ENCODE measurements at places on chromosomes 4 and X.

GRCh38 chr4:28278676-28279075 is 1418.0 kb downstream of the STIM2 start:
- no peak for DNase-seq

DNA sequence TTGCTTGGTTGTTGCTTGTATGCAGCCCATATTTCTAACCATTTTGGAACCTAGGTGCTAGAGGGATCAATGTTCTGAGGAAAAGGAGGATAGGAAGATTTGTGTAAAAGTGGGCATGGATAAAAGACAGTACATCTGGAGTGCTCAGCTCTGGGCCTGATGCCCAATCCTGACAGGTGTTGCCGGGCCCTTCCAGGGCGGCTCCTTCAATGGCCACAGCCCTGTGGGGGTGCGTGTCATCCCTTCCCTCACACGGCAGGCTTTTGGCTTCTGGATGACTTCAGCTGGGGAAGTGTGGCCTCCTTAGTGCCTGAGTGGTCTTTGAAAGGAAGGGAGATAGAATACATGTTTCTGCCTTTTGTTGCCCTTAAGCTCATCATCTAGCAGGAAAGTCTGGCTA is 47.2 kb downstream of the NELFA start:
- no peak for DNase-seq

DNA sequence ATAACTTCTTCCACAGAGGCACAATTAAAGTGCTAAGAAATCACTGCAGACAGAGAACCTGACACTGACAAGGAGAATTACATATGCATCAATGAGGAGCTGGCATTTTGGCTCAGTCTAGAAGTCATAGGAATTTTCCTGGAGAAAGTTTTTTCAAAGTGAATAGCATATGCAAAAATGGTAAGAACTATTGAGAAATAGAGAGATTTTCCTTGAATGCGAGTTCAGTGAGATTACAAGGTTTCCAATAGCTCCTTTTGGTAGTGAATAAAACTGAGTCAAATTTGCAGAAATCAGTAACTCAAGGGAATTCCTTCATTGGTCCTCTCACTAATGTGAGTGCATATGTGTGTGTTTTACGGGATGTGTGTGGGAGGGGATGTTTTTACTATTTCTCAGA is 557.5 kb downstream of the PPARGC1A start:
- no peak for DNase-seq

GRCh38 chrX:97234471-97235081 is 350.9 kb downstream of the RPA4 start:
- no peak for DNase-seq

GRCh38 chr4:7798178-7798995 is 141.3 kb downstream of the AFAP1 start:
- no peak for DNase-seq

- no peak for DNase-seq
These were observed 96.9 kb downstream of the CLNK start for GRCh38 chr4:10587697-10588096.

DNA sequence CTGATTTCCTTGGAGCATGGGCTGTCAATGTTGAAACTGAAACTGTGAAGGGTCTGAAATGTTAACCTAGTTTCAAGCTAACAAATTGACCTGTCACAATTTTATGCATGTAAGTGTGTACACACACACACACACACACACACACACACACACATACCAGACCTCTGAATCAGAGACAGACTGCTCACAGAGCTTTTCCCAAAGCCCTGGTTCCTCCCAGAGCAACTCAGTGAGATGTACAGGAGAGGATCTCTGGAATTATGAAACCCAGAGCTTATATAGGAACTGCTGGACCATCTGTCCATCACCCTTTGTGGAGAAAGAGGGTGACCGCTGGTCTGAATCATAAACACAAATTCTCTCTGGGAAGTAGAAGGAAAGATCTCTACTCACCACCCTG is 228.1 kb upstream of the PRPS2 start:
- no peak for DNase-seq

- no peak for DNase-seq
These were observed 222.0 kb upstream of the HHIP start for GRCh38 chr4:144423930-144424329.

DNA sequence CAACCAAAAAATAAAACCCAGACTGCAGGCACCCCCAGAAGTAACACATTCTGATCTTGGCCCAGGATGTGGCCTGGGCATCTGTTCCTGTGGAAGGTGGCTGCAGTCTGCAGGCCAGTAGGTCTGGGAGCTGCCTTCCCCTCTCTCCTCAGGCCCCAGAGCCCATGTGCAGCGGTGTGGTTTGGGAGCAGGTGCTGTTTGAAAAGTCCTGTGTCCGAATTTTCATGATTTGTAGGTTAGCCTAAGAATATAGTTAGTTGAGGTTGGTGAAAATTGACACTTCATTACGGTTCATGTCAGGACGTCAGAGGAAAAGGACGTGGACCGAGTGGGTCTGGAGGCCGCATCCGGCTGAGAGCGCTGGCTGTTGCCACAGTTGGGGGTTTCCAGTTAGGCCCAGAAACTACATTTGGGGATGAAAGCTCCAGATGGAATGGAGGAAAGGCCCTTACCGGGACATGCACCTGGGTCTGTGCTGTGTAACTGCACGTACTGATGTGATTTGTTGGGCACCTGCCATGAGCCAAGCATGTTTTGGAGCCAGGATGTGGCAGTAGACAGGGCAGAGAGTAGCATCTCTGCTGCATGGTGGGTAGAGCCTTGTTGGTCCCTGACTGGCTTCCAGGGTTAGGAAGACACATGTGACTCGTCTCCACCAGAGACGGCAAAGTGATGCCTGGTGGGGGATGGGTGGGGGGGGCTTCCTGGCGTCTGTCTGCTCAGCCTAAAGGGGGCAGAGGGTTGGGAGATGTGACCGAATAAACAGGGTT is 21.7 kb upstream of the HGFAC start:
- DNase-seq = no peak

All from DMS 273 treated with DMSO at 0.1 percent for 48 hours (cell line).